Stimulated activated CD4-positive, alpha-beta T cell treated with anti-CD3 and anti-CD28 coated beads, Interleukin-4, amount 100 ng/mL, for 4 hours (primary cell): ENCODE measurements at places on chromosomes 2 and 18.

DNA sequence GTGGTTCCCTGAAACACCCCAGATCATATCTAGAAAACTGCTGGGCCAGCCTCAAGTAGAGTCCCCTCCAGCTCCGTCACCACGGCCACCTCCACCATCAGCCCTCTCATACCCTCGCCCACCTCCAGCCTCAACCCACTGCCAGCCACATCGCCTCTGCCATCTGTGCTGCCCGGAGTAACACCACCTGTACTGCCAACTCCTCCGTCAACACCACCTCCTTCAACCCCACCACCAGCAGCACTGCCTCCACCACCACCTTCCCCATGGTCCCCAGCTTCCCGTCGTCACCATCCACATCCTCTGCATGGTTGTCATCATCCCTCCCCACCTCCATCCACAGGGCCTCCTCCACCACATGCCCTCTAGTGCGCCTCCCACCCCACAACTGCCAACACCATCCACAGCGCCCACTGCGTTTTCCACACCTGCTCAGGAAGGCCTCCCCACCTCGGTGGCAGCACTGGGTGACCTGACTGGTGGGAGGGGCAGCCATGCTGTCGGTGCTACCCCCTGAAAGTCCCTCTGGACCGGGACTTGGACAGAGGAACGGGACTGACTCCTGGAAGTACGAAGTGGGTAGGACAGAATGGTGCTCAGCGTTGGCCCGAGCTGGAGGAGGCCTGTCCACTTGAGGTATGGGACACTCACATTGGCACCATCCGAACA lies 1.6 kb downstream of the SNED1 start:
- no peak for DNase-seq

DNA sequence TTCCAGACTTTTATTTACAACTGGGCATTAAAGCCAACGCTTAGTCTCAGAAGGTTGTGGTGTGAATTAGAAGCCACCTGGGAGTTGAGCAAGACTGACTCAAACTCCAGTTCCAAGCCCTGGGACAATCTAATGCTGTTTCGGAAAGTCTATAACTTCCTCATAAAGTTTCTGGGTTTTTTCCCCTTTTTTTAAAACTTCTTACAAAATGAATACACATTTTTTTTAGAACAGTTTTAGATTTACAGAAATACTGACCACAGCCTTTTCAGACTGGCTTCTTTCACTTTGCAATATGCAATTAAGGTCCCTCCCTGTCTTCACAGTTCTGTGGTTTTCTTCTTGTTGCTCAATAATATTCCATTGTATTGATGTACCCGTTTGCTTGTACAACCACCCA lies 115.9 kb upstream of the TWIST2 start:
- DNase-seq: no peak

GRCh38 chr2:30164131-30164925 lies 17.5 kb downstream of the YPEL5 start:
- DNase-seq: no peak

- peak; percentile 36 for DNase-seq
Observed at GRCh38 chr18:48913201-48913600, 37.6 kb downstream of the SMAD7 start.

- DNase-seq: no peak
Observed at GRCh38 chr2:62292190-62292589, 96.3 kb downstream of the B3GNT2 start.

GRCh38 chr18:79954791-79955190 lies 3.3 kb upstream of the SLC66A2 start:
- no peak for DNase-seq

GRCh38 chr2:39429746-39430145 lies 7.3 kb downstream of the MAP4K3 start:
- no peak for DNase-seq

DNA sequence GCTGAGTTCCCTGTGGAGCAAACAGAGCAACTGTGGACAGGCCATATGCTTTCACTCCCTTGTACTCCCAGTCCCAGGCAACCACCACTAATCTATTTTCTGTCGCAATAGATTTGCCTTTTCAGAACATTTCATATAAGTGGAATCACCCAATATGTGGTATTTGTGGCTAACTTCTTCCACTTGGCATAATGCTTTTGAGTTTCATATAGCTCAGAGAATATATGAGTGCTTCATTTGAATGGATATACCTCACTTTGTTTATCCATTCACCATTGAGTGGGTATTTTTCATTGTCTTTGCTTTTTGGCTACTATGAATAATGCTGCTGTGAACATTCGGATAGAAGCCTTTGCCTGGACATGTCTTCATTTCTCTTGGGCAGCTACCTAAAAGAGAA lies 151.9 kb downstream of the CERS6 start:
- no peak for DNase-seq

GRCh38 chr18:21725201-21725600 lies 15.4 kb upstream of the MIB1 start:
- no peak for DNase-seq

DNA sequence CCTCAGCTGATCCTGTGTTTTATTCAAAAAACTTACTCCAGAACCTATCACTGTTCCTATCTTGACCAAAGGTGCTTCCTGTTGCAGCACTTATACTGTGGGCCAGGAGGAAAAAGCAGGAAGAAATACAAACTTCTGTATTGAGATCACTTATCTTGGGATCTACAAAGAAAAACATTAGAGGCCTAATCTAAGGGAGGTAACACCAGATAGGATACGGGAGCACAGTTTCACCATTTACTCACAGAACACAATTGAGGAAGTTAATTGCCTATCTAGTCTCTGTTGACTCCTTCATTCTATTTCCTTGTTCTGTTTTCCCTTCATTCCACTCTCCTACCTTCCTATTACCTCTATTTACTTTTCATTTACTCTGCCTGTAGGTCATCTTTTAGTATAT lies 287.2 kb upstream of the LINC00305 start:
- DNase-seq: no peak

DNA sequence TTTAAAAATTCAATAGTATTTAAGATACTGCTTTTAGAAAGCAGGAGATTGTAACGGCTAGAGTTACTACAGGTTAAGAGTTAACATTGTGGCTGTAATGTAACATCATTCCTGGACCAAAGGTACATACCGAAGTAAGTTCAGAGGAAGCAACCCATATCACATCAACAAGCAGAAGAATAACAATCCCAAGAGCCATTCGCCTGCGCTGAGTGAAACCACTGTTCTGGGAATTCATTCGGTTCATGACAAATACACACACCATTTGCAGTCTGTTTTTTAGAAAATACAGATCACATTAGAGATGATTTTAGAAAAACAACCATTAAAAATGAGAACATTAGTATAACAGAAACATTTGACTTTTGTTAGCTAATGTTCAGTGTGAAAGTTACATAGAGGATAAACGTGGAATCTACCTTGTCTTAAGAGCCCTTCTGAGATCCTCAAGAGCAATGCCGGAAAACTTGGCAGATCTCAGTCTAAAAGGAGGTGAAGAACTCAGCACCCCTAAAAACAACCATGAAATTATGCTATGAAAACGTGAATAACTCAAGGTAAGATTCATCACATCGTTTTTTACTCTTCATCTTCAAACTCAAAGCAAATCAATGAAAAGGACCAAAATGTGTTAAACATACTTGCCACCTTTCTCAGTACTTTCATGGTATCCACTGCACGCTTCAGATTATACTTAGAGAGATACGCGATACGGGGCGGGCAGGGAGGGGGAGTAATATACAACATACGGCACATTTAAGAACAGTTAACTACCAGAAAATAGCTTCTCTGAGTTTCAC lies 1.2 kb downstream of the SLC35F5 start:
- DNase-seq: no peak

GRCh38 chr2:144484201-144484948 lies 35.5 kb downstream of the ZEB2 start:
- no peak for DNase-seq

- DNase-seq: no peak
Observed at GRCh38 chr2:172297531-172297930, 129.9 kb upstream of the ITGA6 start.

DNA sequence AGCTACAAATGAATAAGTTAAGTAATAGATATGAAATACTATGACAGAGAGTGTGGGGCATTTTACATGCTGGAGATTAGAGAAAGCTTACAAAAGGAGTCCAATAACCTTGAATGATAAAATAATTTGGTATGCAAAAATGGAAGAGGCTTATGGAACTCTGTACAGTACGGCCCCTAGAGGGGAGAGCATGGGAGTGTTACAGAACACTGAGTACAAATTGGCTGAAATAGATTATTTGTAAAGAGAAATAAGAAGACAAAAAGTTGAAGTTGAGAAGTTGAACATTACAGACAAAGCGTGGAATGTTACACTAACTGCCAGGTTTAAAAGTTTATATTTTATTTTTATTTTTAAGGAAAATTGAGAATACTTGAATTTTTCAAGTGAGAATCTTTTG lies 192.1 kb upstream of the DOK6 start:
- DNase-seq: no peak

DNA sequence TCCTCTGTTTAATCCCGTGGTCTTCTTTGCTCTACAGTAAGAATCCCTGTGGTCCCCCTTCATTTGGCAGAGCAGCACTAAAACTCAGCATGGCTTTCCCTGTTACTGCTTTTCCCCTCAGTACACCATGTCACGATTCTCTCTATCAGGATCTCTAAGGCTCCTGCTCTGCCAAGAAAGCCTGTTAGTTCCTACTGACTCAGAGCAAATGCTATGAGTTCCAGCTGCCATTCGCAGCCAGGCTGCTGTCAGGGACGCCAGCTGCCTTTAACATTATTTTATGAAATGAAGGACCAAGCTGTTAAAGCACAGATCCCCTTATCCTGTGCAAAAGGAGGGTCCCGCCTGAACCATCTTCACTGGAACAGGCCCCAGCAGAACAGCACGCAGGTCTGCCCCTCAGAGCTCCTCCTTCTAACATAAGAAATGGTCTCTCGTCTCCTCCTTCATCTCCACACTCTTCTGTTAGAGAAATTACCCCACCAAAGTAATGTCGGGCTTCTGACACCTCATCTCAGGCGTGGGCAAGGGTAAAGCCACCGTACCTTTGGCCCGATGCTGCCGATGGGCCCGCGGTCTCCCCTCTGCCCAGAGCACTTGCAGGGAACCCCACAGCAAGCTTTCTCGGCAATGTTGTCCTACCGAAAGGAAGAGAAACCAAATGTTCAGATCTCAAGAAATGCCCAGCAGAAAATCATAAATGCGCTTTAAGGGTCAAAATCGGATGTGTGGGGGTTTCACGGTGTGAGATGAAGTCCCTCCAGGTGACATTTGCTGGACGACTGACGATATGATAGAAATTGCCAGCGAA lies 52.6 kb downstream of the COL6A3 start:
- DNase-seq: no peak

- peak; percentile 86 for DNase-seq
Observed at GRCh38 chr2:241844066-241844728, 14.5 kb downstream of the PDCD1 start.

DNA sequence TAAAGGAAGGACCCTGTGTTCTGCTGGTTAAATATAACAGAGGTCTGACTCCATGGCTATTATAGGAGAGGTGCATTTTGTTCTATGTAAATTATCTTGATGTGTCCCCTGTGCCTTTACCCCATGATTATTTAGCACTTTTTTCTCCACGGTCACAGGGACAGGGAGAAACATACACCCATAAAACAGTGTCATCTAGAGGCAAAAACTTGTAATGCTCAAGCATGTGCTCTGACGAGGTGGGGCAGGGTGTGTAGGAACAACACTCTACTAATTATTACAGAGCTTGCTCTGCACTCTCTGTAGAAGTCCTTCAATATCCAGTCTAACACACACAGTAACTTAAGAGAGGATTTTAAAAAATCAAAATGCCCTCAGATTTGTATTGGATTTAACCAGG lies 187.9 kb downstream of the NEDD4L start:
- no peak for DNase-seq

DNA sequence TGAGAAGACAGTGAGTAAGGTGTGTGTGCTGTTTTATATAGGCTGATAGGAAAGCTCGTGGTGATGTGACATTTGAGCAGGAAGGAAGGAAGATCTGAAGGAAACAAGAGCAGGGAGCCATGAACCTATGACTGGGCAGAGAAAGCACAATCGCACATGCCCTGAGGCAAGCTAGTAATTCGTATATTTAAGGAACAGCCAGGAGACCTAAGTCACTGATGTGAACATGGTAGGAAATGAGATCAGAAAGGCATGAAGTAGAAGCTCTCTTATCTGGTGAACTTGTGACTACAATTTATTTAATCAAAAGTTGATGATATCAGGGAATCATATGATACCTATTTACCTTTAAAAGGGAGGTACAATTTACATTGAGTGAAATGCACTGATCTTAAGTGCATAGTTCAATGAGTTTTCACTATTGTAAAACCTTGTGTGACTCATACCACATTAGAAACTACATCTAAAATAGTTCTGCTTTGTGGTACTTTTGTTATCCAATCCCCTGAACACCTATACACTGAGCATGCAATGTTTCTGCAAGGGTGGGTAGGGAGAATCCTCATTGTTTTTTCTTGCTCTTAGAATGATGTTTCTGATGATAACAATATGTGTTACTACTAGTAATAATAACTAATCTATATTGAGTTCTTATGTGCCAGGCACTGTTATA lies 67.5 kb downstream of the GALNT13 start:
- DNase-seq: no peak

GRCh38 chr18:12747530-12748315 lies 44.9 kb downstream of the PSMG2 start:
- no peak for DNase-seq

DNA sequence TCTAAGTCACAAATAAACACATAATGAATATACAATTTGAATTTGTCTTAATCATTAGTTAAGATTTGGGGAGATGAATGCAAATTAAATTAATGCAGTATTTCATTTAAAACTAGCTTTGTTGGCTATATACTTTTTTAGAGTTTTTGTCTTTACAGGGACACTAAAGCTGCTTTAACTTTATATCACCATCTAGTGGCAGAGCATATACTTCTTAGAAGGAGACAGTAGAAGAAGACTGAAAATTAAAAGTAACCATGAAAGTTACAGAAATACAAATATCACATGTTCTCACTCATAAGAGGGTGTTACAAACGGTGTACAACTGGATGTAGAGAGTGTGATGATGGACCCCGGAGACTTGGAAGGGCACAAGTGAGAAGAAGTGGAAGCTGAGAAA lies 268.3 kb upstream of the NETO1 start:
- DNase-seq: no peak

- no peak for DNase-seq
Observed at GRCh38 chr2:28608500-28609424, 112.9 kb downstream of the PLB1 start.

- no peak for DNase-seq
Observed at GRCh38 chr2:54738281-54738680, 14.8 kb downstream of the EML6 start.

GRCh38 chr2:188978291-188979081 lies 4.3 kb downstream of the COL3A1 start:
- no peak for DNase-seq

- DNase-seq: no peak
Observed at GRCh38 chr18:2083691-2084090, 487.6 kb downstream of the METTL4 start.

- no peak for DNase-seq
Observed at GRCh38 chr2:146992057-146992456, 852.8 kb upstream of the ACVR2A start.

- no peak for DNase-seq
Observed at GRCh38 chr2:128799730-128800129, 481.1 kb upstream of the HS6ST1 start.

GRCh38 chr2:137249463-137250130 lies 484.3 kb downstream of the THSD7B start:
- DNase-seq: no peak
